ENCODE measurements at places on chromosomes 1 and 21. TPM values are rescaled to one million over a fixed set of nuclear protein-coding genes. Genes with fewer than 3 reads are reported as not detected.

Gene FMO4
- total RNA-seq: 0.86 TPM

Gene C1QB
- not detected for total RNA-seq

Gene RCSD1
- total RNA-seq: 0.08 TPM

Gene DAB1
- total RNA-seq: not detected

Gene LIN28A
- total RNA-seq: not detected

Gene CYP4A22
- total RNA-seq: not detected

Gene HNRNPCL1
- not detected for total RNA-seq

Gene SRP9
- total RNA-seq: 250 TPM
